ENCODE measurements at places on chromosomes 2 and 18. TPM values are rescaled to one million over a fixed set of nuclear protein-coding genes. Genes with fewer than 3 reads are reported as not detected.
A peak's percentile ranks its signal among the peaks of the same experiment; 100 is the strongest.

DNA sequence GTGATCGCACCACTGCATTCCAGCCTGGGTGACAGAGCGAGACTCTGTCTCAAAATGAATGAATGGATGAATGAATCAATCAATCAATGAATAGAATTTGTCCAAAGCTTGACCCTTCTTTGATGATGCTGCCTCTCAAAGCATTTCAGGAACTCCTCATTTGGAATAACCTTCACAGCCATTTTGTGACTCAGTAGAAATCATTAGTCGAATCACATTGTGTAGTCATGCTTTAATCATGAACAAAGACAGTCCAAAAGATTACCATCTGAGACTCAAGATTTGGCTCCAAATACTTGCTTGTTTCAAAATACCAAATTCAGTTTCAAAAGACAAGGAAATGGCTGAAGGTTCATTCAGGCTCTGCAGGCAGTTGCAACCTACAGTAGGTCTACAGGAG lies 83.1 kb downstream of the VWA3B start:
- no peak for ATAC-seq

DNA sequence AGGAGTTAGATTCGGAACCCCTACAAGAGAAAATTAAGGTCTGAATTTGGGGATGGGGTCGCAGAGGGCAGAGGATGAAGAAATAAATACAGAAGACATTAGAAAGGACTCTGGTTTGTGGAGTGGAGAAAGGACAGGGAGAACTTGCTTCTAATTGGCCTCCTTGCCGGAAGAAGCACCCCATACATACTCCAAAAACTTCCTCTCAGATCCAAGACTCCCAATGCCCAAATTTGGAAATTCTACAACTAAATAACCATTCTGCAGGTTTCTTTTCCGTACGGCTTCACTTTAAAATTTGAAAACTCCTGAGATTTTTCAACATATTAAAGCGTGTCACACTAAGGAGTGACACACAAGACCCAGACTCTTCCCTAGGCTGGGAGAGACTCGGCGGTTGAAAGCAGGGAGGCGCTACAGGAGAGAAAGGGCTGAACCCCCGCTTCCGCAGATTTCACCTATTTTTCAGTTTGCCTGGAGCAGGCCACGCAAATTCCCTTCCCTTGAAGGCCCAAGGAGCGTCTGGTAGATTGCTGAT lies 478 bp downstream of the CLHC1 start:
- ATAC-seq: peak; percentile 31

DNA sequence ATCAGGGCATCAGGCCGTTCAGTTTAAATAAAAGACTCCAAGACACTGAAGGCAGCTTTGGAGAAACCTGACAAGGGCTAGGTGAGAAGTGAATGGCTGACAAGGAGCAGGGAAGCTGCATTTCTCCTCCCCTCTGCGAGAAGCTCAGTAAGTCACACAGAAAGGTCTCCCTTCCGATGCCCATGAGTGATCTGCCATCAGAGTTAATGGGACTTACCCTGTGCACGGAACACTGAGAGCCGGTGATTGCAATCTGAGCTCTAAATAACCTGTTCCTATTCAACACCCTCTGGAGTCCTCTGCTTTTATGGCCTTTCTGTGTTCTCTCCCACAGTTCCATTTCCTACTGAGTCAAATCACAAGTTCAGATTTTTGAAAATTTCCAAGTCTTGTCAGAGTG lies 322.2 kb upstream of the MYT1L start:
- ATAC-seq: no peak

DNA sequence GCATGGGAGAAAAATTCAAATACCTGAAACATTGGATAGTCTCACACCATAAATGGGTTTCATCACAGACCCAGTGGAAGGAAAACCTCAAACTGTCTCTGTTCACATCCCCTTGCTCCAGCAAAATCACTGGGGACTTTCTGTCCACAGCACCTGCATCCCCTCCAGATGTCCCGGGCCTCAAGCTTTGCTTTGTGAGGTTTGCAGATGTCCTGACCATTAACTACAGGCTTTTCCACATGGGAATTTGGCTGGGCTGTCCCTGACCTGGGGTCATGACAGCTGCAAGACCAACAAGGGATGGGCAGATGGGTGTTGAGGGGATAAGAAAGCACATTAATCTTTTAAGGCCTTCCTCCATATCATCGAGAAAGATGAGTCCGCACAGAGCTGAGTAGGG lies 427.9 kb downstream of the TXNL1 start:
- ATAC-seq: no peak

DNA sequence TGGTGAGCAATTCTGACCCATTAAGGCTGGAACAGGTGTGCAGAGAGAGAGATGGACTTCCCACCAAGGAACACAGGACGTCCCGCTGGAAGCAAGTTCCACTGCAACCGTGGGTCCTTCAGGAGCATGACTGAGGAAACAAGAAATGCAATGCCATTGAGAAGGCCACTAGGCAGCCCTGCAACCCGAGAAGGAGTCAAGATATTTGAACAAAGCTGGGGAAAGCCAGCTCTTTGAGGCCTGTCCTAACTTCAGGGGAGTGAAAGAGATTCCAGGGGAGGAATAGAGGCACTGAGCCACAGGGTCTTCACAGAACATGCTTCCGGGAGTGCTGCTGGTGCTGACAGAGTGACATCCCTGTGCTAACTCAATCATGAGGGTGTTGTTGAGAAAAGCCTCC lies 153.8 kb upstream of the ZNF236 start:
- no peak for ATAC-seq

- ATAC-seq: no peak
Observed at GRCh38 chr2:133480707-133481429, 87.4 kb downstream of the NCKAP5 start.

DNA sequence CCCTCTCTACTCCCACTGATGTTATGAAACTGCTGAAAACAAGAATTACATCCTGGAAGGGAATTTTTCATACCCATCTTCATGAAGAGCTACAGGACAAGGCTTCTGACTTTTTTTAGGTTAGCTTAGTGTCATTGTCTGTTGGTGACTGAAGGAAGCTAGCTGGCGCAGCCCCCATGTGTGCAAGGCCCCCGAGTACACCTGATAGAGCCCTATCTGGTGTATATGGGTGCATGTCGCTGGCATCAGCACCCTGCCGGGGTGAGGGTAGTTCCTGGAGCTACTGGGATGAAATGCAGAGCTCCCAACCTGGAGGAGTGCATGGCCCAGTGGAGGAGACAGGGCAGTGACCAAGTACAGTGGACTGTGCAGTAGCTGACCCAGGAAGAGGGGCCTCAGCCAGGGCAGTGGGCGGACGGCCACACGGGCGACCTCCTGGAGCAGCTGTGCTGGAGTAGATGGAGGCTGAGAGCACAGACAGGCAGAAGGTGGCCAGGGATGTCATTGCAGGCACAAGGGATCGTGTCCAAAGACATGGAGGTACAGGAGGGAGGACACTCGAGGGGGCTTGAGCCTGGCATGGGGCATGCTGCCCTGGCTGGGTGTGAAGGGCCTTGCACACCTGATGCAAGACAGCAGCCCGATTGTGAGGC lies 12.1 kb downstream of the IMPA2 start:
- ATAC-seq: no peak

- peak; percentile 36 for ATAC-seq
Observed at GRCh38 chr18:22214731-22215528, 45.5 kb downstream of the GATA6 start.

DNA sequence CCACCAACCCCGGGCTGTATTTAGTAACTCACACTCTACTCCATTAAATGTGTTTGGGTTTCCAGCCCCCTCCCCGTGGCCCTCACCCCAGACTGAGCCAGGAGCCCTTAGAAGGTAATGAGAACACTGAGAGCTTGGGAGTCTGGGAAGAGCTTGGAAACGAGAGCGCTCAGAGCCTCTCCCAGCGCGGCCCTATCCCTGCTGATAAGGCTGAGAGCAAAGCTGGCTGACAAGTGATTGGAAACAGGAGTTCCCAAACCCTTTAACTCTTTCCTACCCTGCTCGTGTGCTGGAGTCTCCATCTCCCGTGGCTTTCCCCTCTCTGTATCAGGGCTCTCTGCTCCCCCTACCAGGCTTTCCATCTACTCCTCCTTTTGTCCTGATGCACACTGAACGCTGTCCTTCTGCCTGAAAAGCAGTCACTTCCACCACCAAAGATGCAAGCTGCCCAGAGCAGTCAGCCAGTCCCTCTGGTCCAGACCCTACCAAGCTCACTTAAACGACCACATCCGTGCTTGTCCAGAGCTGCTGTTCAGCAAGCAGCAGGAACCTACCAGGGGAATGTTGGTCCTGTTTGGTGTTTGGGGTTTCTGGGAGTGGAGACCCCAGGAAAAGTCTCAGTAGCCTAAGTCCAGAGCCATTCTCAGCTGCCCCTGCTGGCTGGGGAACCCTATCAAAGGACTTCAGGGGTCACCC lies 100.0 kb upstream of the PKDCC start:
- ATAC-seq: no peak

DNA sequence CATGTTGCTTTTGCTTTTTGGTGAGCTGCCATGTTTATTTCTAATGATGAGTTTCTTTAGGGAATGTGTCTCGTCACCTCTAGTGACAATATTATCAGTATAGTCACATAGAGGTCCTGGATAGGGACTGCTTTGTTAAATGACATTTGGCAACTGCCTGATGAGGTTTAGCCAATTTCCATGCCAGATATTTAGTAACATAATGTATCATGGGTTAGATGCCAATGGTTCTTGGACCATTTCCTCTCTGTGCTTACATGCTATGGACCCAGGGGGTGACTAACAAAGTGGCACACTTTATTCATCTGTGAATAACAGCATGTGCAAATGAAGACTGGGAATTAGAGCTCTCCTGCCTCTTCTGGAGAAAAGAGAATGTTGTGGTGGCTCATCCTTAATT lies 56.2 kb upstream of the RAB27B start:
- no peak for ATAC-seq

DNA sequence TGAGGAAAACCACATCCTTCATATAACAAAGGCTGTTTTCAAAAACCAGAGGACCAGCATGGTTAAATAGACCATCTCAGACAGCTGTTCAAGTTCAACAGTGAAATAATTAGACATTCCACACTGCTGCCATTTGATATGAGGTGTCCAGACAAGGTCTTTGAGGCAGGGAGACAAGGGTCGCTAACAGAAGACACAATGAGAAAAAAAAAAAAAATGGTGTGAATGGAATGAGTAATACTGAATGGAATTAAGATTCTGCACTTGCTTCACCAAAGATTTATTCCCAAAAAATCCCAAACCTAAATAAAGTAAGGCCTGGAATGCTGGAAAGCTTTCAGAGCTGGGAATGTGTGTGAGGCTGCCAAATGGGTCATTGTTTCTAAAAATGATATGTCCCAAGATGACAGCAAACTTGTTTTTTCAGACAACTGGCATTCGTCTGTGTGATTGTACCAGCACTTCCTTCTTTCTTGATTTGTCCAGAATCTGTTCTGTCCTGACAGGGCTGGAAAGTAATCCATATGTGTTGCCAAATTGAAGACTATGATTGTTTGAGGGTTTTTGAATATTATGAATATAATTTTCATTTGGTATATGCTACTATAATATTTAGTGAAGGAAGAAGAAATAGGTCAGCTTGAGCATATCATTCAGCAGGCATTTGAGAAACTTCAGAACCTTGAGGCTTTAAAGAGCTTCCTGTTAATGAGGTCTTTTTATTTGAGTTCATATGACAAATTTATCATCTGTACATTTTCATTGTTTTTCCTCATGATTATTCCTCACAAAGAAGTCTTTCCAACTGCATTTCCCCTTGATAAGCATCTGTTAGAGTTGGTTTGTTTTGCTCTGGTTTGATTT lies 85.2 kb upstream of the ITGA4 start:
- no peak for ATAC-seq

DNA sequence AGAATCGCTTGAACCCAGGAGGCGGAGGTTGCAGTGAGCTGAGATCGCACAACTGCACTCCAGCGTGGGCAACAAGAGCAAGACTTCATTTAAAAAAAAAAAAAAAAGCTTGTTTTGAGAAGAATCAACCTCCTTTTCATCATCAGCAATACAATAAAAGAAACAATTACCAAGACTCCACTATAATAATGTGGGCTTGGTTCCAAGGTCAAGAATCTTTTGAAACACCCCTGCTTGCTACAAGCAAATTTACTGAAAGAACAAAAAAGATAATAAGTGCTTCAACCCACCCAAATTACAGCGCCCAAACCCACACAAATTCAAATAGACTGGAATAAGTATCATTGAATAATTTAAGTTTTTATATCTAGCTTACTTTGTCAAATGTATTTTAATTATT lies 33.6 kb upstream of the MAPRE3 start:
- no peak for ATAC-seq

DNA sequence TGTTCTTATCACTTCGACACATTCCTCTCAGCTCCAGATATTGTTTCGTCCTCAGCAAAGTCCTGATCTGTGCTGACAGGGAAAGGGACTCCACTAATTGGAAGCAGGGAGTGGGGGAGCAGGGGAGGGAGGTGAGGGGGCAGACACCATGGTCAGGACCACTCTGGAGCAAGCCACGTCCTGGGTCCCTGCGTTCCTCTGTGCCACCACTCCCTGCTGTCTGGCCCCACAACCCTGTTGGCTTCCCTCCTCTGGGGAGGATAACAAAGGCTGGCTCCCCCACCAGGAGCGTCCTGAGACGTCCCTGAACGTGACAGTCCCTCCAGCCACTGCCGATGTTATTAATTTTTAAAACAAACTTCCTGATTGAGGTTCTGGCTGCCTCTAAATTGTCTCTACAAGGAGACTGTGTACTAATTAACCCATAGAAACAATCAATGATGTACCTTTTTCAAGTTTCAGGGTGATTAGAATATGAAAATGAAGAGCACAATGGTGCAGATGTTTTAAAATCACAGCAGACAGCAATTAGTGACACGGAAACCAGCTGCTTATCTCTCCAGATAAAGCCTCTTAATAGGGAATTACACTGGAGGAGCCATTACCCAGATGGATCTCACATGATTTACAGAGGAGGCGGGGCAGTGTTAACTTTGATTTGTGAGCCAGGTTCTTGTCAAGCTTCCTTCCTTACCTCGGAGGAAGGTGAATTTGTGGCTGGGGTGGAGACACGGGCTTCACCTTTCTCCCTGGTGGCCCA lies 257.5 kb downstream of the SETBP1 start:
- ATAC-seq: no peak

GRCh38 chr18:30971338-30971956 lies 71.1 kb downstream of the DSC3 start:
- no peak for ATAC-seq

- no peak for ATAC-seq
Observed at GRCh38 chr18:48295586-48296311, 113.4 kb downstream of the ZBTB7C start.

GRCh38 chr2:10940596-10940995 lies 28.9 kb downstream of the KCNF1 start:
- no peak for ATAC-seq

DNA sequence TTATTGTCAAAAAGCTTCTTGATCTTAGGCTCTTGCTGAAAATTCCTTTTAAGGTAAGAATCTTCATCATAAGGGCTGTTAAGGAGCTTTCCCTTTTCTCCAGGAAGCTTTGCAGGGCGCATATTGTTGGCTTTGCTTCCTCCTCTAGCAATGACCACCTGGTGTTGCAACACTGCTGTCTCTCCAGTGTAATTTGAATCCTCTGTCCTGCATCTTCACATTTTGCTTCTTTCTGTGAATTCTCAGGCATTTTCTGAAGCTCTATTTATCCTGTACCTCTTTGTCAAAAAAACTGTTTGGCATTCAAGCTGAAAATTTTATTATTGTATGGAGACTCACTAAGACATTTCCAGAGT lies 533.1 kb upstream of the CHAC2 start:
- ATAC-seq: no peak

GRCh38 chr2:218995972-218996711 lies 2.9 kb upstream of the CRYBA2 start:
- peak; percentile 81 for ATAC-seq

GRCh38 chr2:206445948-206446347 lies 2.6 kb downstream of the ADAM23 start:
- no peak for ATAC-seq

CRYGD gene
- total RNA-seq: not detected

TEX44 gene
- total RNA-seq: not detected

FOXI3 gene
- total RNA-seq: not detected

LINC00305 gene
- total RNA-seq: not detected

PMAIP1 gene
- total RNA-seq: 11.6 TPM

CYS1 gene
- 0.52 TPM for total RNA-seq

All from esophagus mucosa (tissue), 1 donor.